ENCODE measurements at places on chromosomes 5 and 9.
A peak's percentile ranks its signal among the peaks of the same experiment; 100 is the strongest.

- peak; percentile 2 for DNase-seq
Measured at GRCh38 chr5:146137967-146138403, 32.6 kb upstream of the PLAC8L1 start.

- no peak for DNase-seq
Measured at GRCh38 chr5:97019435-97020117, 83.7 kb downstream of the LNPEP start.

DNA sequence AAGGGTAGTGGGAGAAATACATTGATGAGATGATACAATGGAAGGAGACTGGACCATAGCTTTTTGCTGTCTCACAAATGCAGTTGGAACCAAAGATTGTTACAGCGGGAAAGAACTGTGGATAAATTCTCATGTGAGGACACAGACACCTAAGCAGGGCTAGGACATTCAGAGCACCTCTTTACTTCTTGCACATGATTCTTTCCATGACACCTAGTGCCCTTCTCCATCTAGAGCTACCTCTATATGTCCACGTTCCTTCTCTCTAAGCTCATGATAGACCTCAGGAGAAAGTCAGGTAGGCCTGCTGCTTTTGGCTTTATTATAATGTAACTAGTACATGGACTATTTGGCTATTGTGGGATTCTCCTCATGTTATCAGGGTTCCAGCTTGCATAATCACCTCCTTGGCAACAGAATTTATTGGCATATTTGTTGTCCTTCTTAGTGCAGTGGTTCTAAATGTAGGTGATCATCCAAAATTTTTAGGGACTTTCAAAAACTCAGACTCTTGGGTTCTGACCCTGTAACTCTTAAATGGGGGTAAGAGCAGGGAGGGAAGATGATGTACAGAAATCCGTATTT lies 27.2 kb downstream of the NR3C1 start:
- DNase-seq, result no peak

DNA sequence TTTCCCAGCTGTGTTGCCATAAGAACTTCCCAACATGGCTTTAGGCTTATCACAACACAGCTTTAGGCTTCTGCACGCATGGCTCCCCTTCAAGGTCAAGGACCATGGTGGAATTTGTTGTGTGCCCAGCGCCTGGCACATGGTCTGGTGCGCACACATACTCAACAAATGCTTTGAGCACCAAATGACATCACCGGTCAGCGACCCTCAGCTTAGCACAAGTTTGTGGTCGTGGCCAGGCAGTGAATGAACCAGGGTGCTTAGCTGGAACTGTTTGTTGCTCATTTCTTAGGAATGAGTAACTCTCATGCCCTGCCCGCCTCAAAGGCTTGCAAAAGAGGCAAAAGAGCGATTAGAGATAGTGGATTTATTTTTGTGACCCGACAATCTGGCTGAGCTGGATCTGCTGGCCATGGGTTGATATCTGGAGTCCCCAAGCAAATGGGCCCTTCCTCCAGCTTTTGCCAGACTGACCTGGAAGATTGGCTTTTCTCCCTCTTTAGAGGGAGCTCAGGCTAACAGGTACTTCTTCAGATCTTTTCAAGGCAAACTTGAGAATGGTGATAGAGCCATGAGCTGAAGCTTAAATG lies 58.9 kb downstream of the DAP start:
- DNase-seq, result no peak

DNA sequence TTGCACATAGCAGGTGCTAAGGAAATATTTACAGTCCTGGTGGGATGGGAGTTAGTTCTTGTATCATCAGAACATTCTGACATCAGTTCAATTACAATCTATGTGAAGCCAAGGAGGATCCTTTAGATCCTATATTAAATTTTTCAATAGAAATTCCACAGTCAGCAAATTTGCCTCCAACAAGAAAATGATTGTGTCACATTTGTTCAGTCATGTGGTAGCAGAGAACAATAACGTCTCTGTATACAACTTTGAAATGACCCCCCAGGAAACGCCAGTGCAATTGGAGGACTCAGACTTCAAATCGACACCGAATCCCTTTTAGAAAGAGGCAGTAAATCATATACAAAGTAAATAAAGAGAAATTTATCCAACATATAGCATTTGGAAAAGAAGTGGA lies 392.1 kb downstream of the DTWD2 start:
- no peak for DNase-seq

DNA sequence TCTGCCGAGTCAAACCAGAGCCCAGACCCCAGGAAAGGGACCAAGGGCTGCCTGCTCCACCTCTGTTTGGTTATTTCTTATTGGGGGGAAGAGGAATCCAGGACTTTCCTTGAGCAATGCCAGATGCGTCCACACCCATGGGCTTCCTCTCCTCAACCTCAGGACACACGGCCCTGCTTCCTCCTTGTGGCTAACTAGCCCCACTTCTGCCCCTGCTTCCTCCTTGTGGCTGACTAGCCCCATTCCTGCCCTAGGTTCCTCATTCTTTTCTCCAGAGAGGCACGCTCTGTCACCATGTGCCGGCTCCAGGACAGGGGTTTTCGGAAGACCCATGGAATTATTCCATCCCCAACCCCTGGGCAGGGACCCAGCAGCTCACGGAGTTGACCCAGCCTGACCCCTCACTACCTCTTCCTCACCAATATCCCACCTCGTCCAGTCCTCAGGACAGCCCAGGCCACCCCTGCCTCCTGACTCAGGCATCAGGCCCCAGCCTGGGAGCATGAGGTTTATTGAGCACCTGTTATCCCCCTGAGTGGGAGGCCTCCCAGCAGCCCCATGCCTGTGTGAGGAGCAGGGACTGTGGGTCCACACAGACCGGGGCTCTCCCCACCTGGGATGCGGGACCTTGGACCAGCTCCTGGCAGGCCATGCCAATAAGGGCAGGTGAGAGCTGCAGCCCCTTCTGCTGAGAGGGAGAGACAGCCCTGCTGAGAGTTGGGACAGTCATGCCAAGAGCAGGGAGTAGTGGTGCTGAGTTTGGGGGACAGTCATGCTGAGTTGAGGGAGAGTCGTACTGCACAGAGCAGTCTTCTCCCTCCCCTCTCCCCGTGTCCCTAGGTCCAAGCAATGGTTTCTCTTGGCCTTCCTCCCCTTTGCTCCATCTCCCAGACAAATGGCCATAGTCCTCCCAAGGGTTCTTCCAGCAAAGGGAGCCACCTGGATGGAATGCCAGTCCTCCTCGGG lies 11.8 kb upstream of the FCN1 start:
- no peak for DNase-seq

DNA sequence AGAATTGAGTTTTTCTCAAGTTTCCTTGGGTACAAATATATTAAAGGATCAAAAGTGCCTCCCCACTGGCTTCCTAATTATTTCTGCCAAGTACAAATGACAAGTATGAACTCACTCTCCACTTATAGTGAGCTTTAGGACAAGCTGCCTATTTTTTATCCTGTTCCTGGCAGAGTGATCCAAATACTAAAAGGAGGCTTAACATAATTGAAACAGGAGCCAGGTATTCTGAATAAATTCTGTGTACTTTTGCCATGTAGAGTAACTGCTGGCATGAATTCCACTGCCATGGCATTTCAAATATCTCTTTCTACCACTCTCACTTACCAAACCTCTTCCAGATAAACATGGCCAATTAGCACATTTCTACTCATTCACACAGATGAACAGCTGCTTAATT lies 171.1 kb downstream of the EPB41L4A start:
- DNase-seq, result no peak

DNA sequence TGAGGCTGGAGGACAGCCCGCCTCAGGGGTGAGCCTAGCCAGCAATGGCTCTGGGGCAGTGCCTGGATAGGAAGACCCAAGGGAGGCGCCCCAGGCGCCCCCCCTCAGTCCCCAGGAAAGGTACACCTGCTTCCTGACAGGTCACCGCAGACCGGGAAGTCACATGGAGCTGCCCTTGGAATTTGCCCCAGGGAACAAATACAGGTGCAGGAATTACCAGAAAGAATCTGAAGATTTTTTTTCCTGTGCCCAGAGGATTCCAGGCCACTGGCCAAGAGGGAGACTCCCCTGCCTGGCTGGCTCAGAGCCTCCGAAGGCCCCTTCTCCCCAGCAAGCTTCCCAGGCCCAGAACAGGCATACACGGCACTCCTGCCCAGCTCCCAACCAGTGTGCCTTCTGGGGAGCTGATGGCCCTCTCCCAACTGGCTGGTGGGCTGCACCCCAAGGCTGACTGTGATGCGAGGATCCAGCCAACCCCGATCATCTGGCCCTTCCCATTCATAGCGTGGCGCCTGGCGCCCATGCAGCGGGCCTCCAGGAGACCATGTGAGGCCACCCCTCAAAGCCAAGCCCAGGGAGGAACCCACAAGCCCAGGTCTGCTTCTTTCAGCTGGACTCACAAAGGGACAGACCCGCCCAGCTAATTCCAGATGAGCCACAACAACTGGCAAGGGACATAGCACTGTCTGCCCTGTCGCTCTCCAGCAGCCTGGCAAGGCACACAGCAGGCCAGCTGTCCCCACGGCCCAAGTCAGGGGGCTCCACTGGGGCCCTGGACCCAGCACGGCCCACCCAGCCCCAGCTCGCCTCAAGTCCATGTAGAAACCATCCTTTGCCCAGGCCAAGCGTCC lies 2.3 kb downstream of the TPRN start:
- DNase-seq, result no peak

DNA sequence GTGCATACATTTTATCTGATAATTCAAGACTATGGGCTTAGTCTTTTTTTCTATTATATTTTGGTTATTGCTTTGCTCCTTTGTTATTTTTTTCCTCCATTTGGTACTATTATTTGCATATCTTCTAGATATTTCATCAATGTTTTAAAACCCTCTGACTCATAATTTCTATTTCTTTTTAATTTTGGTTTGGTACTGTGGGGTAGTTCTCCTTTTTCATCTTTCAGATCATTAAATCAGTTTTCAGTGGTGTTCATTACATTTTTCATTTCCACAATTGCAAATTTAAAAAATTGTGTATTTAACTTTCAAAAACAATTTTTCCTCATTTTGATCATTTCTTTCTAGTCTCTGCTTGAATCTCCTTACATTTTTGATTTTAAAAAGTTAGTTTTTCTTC lies 7.5 kb upstream of the FRMPD1 start:
- DNase-seq, result no peak

GRCh38 chr5:133247881-133248624 lies 196.2 kb downstream of the HSPA4 start:
- no peak for DNase-seq

DNA sequence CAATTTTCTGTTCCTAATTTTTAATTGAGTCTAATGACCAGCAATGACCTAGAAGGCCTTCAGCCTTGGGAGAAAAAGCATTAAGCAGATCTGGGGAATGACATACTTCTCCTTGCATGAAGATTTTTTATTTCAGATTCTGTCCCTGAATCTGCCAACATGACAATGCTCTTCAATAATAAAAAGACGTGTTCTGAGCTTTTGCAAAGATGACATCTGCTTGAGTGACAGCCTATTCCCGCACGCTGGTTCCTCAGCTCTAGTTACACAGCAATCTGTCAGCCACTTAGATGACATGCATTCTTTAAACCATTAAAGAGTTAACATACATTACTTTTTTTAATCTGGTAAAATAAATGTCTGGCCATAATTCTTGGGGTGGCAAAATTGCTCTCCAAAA lies 129.3 kb upstream of the CDH6 start:
- DNase-seq, result no peak

- DNase-seq, result no peak
Measured at GRCh38 chr9:36828611-36829013, 205.5 kb downstream of the PAX5 start.

DNA sequence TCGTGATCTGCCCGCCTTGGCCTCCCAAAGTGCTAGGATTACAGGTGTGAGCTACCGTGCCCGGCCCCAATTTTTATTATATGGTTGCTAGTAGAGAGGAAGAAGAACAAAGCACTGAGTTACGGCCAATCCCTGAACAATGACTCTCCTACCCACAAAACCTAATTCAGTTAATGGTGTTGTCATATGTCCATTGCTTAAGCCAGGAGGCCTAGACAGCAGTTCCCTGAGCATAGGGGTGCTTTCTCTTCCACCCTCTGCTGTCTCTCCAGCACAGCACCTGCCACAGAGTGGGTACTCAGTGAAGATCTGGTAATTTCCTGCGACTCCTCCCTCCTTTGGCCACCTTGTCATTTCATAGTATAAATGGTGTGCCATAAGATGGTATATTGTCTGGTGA lies 21.4 kb upstream of the LTC4S start:
- no peak for DNase-seq

DNA sequence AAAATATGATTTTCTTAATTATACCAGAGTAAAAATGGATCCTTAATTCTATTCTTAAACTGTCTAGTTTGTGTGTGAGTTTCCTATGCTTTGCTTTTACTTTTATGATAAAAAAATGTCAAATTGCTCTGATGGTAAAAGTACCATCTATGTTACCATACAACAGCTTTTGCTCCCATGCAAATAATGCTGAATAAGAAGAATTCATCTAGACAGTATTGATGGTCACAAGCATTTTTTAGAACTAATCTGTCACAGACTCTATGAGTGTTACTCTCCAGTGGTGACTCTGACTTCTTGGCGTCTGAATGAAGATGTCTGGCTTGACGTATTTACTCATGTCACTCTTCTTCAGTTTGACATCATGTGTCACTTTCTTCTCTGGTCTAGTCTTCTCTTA lies 608.1 kb upstream of the RORB start:
- DNase-seq, result no peak

DNA sequence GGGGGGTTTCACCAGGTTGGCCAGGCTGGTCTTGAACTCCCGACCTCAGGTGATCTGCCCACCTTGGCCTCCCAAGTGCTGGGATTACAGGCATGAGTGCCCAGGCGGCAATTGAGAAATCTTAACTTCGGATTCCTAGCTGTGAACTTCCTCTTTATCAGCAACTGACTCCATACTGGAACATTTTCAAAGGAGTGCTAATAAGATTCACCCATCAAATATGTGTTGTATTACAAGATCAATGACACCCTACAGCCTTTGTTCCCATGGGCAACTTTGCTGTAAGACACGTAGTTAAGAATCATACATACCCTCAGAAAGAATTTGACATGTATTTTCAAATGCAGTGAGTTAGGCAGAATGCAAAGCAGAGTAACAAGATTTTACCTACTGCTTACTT lies 23.1 kb upstream of the ACOT12 start:
- no peak for DNase-seq

DNA sequence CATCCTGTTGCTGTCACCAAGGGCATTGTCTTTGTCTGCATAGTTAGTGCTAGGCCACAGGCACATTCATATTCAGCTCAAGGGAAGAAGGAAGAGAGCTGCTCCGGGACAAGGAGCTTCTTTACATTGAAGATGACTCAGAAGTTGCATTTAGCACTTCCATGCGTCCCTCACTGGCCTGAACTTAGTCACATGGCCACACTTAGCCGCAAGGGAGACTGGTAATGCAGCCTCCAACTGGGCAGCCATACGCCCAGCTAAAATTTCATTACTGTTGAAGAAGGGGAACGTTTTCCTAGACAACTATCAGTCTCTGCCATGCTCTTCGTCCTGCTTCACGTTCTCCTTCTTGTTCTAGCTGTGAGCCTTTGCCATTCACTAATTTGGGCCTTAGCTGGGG lies 20.0 kb downstream of the ACTL7B start:
- DNase-seq, result no peak

- DNase-seq, result no peak
Measured at GRCh38 chr5:147906326-147907095, at the start of gene C5orf46. C5orf46 (minus strand) TSS chr5:147906538; CDS start chr5:147906501, 37 bp downstream.

DNA sequence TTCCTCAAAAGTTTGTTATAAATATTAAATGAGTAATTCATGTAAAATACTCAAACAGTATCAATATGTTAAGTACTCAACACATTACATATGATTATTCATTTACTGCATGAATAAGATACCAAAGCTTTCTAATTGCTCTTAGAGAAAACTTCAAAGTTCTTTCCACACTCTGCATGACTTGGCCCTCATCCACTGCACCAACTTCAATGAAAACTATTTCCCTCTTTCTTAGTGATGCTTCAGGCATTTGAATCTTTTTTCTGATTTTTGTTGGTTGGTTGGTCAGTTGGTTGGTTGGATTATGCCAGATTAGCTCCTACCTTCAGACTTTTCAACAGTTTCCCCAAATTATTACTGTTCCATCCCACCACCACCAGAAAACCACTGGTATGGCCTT lies 314.7 kb upstream of the RGMB start:
- no peak for DNase-seq
